EH (cell line): ENCODE measurements at places on chromosomes 11 and 22.

DNA sequence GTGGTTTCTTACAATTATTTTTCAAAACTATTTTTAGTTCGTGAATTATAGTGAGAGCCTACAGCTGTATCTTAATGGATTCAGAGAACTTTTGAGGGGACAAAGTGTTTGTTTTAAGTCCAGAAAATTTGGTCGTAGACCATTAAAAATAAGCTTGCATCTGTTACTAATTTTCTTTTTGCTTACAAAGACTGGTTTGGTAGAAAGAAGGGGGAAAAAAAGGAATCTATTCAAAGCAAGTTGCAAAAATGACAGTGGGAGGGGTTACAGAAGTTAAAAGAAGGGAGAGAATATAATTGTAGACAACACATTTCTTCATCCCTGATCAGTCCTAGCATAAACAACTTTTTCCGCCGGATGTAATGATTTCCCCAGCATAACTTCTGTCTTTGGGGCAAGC is 72.1 kb downstream of the AMOTL1 start:
- DNase-seq, result peak; percentile 31

GRCh38 chr11:119338318-119338890 is 2.3 kb downstream of the C1QTNF5 start:
- peak; percentile 87 for DNase-seq

DNA sequence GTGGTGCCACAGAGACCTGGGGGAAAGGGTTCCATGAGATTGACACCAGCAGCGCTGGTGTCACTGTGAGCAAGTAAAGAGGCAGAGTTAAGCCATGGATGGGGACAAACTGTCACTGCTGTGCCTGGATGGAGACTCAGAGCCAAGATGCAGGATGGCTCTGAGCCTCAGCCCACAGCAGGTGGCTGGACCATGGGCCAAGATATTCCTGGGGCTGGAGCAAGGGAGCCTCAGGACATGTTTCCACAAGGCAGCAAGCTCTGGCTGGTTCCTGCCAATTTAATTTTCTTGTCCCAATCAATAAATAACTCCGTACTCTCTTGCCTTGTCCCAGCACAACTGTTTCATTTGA is 23.0 kb downstream of the MYO18B start:
- no peak for DNase-seq

DNA sequence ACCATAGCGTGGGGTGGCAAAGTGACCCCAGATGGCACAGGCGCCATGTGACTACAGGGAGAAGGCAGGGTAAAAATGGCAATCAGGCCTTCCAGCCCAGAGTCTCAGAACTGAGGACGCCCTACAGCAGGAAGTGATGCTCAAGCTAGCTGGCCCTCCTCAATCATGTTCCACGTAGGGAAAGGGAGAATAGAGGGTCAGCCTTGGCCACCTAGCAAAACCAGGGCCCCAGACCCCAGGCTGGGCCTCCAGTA is 978 bp upstream of the ANKRD13D start:
- DNase-seq, result no peak

GRCh38 chr11:65643971-65644370 is 6.1 kb downstream of the SIPA1 start:
- no peak for DNase-seq

DNA sequence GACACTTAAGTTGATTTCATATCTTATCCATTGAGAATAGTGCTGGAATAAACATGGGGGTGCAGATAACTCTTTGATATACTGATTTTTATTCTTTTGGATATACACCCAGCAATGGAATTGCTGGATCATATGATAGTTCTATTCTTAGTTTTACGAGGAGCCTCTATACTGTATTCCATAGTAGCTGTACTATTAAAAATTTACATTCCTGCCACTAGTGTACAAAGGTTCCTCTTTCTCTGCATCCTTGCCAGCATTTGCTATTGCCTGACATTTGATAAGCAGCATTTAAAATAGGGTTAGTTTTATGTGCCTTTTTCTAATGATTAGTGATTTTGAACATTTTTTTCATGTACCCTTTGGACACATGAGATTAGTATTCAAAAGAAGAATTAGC is 554.2 kb downstream of the JRKL start:
- DNase-seq, result no peak

- DNase-seq, result no peak
These were observed 241.2 kb downstream of the CASP12 start for GRCh38 chr11:104657083-104657482.
